ENCODE measurements at places on chromosomes 11 and 22. TPM values are rescaled to one million over a fixed set of nuclear protein-coding genes. Genes with fewer than 3 reads are reported as not detected.

DNA sequence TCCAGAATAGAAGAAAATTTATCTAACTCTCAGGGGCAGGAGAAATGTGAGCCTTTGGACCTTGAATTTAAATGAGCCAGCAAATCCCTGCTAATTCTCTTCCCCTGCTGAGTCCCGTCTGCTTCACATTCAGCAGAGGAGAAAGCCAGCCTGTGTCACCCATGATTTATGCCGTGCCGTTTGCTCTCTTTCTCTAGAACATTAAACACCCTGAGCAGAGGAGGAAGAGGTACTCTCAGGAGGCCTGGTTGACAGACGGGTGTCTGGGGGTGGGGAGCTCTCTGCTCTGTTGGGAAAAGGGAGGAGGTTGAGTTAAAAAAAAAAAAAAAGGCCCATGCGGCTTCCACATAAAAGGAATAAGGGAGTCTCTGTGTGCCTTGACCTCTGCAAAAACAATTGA, 11.3 kb upstream of the MTMR3 start:
- no peak overlapping the region for H3K27ac ChIP-seq
- H3K36me3 ChIP-seq = no peaks in the 10 kb centered on the region
- no peak overlapping the region for H3K4me3 ChIP-seq
- H3K27me3 ChIP-seq = no peaks in the 10 kb centered on the region

DNA sequence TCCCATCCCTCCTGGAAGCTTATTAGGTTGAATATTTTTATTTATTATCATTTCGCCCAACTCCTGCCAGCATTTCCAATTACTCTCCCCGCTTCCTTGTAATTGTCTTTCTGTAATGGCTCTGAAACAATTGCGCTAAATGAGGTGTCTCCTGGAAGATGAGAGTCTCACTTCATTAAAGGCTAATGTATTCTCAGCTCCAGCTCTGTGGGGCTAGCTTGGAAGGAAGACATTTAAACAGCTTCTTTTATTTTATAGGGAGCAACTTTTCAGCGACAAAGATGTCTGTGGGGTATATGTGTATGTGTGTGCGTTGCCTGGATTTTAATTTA, 86.6 kb downstream of the PKNOX2 start:
- H3K4me1 ChIP-seq = no peaks in the 10 kb centered on the region
- no peak overlapping the region for H3K27ac ChIP-seq
- H3K27me3 ChIP-seq = no peaks in the 10 kb centered on the region
- DNase-seq = no peak

- no peak overlapping the region for H3K27ac ChIP-seq
- peaks cover 15% of the 10 kb centered on the region for H3K4me1 ChIP-seq
- peak; percentile 85 for DNase-seq
- H3K27me3 ChIP-seq = no peaks in the 10 kb centered on the region
- no peak overlapping the region for H3K4me3 ChIP-seq
Measured at GRCh38 chr11:57527056-57527631, 3.4 kb downstream of the TIMM10 start.

DEFB131B gene
- total RNA-seq = not detected

- no peak overlapping the region for H3K4me3 ChIP-seq
- no peak for DNase-seq
- no peak overlapping the region for H3K27ac ChIP-seq
- no peaks in the 10 kb centered on the region for H3K36me3 ChIP-seq
- H3K27me3 ChIP-seq = no peaks in the 10 kb centered on the region
- H3K4me1 ChIP-seq = peaks cover 37% of the 10 kb centered on the region
Measured at GRCh38 chr22:39283322-39284141, 35.9 kb downstream of the RPL3 start.

DNA sequence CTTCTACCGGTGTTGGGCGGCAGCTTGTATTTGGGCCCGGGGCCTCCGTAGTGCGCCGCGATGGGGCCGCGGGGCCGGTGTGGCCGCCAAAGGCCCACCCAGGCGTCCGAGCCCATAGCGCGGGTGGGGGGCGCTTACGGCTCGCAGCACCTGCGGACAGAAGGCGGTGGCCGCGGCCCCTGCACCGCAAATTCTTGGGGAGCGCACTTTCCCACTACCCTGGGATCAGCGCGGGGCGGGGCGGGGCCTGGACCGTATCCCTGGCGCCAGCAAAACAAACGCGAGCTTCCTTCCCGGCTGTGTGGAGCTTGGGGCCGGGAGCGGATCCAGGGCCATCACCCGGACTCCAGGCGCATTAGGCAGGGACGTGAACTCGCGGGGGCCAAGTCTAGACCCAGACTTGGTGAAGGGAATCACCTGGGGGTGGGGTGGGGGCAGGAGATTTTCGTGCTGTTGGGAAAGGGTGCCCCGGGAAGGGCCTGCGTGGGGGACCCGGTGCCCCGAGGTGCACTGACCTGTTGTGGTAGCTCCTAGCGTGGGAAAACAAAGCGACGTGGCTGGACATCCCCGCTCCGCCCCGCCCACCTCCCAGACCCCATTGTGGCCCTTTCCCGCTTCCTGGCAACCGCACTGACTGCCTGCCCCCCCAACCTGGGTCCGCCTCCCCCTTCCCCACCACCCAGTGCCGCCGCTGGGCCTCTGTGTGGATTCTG, 2.3 kb upstream of the TYMP start:
- H3K4me1 ChIP-seq = peaks cover 57% of the 10 kb centered on the region
- no peaks in the 10 kb centered on the region for H3K27me3 ChIP-seq
- peak overlapping the region; percentile 95 for H3K27ac ChIP-seq

GRCh38 chr11:30285416-30286121, 37.3 kb upstream of the ARL14EP start:
- no peak overlapping the region for H3K4me3 ChIP-seq
- DNase-seq = no peak
- H3K36me3 ChIP-seq = no peaks in the 10 kb centered on the region
- no peaks in the 10 kb centered on the region for H3K27me3 ChIP-seq
- no peak overlapping the region for H3K27ac ChIP-seq

GRCh38 chr11:119375337-119376196, 5.9 kb downstream of the USP2 start:
- H3K36me3 ChIP-seq = no peaks in the 10 kb centered on the region
- no peak overlapping the region for H3K4me3 ChIP-seq
- no peaks in the 10 kb centered on the region for H3K27me3 ChIP-seq
- no peak overlapping the region for H3K27ac ChIP-seq

MS4A3 gene
- total RNA-seq = not detected
